Central memory CD4-positive, alpha-beta T cell (primary cell): ENCODE measurements at places on chromosomes 16 and 17.

DNA sequence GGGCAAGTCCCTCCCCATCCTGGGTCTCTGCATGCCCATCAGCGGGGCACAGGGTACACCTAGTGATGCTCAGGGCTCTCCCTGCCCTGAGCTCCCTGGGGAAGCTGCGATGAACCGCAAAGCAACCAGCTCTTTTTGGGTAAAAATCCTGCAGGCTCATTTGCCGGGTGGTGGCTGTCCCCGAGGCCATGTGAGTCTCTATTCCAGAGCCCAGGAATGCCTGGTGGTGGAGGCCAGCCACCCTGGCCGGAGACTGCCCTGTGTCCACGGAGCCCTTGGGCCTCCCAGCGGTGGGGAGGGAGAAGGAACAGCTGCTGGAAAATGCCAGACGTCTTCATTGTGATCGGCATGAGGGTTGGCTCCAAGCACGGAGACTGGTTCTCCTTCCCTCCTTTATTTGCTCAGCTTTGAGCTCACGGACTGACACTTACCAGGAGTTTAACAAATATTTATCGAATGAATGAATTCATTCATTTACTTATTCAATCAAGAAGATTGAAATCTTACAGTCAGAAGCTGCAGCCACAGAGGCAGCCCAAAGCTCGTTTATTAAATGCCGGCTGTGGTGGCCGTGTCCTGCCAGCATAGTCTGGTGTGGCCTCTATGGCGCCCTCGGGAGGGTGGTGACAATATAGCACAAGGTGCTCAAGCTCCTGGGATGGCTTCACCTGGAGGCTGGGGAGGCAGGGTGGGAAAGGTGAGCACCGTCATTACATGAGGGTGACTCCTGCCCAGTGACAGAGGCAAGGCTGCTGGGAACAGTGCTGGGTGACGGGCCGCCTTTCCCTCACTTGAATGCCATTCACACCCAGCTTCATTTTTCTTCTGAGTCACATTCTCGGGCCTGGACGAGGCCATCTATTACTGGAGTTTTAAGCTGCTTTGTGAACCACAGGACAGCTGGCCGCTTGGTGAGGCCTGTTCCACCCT lies 31.1 kb upstream of the JPH3 start:
- no peak for DNase-seq

DNA sequence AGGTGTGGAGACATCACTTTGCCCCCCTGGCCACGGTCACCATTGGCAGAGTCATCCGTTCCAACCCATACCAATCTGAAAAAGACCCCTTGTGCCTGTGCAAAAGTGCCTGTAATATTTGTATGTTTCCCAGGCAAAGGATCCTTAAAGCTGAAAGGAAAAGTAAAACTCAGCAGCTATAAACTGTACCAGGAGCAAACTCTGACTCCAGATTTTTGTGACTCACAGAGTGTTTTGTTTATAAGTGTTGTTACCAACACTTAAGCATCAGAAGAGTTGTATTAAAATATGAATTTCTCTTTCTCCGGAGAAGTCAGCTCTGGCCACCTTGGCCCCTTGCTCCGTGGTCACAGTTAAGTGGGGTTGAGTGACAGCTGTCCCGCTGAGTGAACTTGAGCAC lies 75.9 kb downstream of the IRX6 start:
- no peak for DNase-seq

GRCh38 chr16:63323055-63323454 lies 1286.8 kb upstream of the CDH8 start:
- DNase-seq = no peak

DNA sequence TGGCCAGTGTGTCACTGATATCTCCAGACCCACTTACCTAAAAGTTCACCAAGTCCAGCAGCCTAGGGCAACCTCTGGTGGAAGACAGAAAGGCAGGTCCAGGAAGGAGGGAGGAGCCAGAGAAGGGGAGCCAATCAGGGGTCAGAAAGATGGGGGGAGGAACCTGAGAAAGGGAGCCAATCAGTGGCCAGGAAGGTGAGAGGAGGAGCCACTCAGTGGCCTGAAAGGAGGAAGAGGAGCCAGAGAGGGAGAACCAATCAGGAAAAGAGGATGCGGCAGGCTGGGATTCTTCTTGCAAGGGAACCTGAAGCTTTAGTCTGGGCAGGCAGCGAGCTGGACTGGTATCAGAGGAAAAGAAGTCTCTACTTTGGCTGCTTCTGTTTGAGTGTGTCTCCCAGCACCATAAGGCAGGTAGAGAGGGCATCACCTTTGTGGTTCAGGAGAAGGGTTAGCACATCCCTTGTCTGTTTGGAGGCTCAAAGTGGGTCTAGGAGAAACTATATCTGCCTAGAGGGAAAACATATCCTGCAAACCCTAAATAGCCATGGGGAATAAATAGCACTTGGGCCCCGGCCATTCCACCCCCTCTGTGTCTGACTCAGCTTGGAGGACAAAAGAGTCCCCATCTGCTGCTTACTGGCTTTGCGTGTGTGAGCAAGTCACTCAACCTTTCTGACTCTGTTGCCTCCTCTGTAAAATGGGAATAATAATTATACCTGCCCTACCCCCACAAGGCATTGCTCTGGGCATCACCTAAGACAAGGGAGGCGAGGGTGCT lies 43.4 kb upstream of the CRHR1 start:
- no peak for DNase-seq

- DNase-seq = no peak
Measured at GRCh38 chr17:29069526-29070041, 26.6 kb downstream of the PIPOX start.

GRCh38 chr17:40596261-40596919 lies 31.1 kb upstream of the CCR7 start:
- no peak for DNase-seq

DNA sequence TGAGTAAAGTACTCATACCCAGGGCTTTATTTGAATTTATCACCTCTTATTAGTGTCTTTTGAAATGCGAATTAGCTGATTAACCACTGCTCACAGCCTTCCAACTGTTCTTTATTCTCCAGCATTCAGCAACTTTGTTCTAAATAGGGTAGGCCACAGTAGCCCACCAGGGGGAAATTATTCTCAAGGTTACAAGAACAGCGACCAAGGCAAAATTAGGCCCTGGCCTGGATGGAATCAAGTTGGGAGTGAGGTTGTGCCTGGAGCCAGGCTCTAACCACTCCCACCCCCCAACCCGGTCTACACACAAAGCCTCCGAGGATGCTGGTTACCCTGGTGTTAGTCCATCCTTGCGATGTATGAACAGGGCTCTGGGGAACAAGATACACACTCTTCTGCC lies 245.5 kb downstream of the STX8 start:
- no peak for DNase-seq

DNA sequence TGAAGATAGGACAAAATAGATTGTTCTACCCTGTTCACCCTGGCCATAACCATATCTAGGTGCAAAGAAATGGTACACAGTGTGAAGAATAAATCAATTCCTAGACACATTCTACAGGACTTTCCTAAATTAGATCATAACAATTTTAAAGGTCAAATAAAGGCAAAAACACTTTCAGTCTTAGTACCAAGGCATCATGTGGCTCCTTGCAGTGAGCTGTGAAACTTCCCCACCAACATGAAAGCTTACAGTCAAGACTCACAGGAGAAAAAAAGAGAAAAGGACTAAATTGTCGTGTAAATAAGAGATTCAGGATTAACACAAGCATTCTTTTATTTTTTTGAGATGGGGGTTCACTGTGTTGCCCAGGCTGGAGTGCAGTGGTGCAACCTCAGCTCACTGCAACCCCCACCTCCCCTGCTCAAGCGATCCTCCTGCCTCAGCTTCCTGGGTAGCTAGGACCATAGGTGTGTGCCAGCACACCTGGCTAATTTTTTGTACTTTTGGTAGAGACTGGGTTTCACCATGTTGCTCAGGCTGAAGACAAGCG lies 14.2 kb downstream of the NSMCE1 start:
- DNase-seq = no peak

- DNase-seq = no peak
Measured at GRCh38 chr16:55056585-55057401, 126.1 kb downstream of the IRX5 start.
